ENCODE measurements at places on chromosomes 12 and 14. TPM values are rescaled to one million over a fixed set of nuclear protein-coding genes. Genes with fewer than 3 reads are reported as not detected.
A peak's percentile ranks its signal among the peaks of the same experiment; 100 is the strongest.

DNA sequence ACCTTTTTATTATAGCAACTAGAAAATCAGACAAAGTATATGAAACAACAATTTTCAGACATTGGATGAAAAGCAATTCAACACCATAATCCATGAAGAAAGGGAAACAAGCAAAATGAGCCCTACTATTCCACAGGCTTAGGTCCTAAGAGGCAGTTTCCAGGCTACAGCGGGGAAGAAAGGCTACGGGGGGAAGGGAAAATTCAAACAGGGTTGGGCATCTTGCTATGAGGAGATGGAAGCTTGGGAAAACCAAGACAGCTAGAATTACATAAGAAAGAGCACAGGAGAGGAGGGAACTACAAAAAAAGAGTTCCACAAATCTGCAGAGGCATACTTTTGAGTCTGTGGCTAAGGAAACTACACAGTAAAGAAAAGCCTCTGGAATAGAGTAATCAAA is 356.0 kb upstream of the CLEC14A start:
- no peak overlapping the region for H3K4me3 ChIP-seq
- no peak for DNase-seq

DDX23 gene
- 108 TPM for total RNA-seq

DNA sequence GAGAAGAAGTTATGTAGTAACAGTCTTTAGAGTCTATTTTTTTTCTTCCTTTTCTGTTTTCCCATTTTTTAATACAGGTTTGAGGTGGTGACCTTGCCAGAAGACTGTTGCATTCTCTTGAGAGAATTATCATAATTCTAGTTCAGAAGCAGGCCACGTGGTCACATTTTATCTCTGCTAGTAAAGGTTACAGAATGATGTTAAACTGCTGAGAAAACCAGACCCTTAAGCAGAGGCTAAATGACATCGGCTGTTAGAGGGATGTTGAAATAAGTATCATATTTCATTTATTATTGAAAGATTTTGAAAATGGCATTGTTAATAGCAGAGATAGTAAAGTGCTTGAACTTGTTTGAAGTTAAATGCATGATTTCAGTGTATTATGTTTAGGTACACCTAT is 49.2 kb downstream of the BRMS1L start:
- no peak overlapping the region for H3K27ac ChIP-seq
- no peaks in the 10 kb centered on the region for H3K36me3 ChIP-seq
- no peak for DNase-seq
- H3K4me1 ChIP-seq = peaks cover 29% of the 10 kb centered on the region
- H3K27me3 ChIP-seq = no peaks in the 10 kb centered on the region
- H3K4me3 ChIP-seq = no peak overlapping the region

- no peaks in the 10 kb centered on the region for H3K27me3 ChIP-seq
- DNase-seq = no peak
- peaks cover 11% of the 10 kb centered on the region for H3K4me1 ChIP-seq
- no peak overlapping the region for H3K27ac ChIP-seq
These were observed 74.5 kb downstream of the FERMT2 start for GRCh38 chr14:52876311-52876710.

DNA sequence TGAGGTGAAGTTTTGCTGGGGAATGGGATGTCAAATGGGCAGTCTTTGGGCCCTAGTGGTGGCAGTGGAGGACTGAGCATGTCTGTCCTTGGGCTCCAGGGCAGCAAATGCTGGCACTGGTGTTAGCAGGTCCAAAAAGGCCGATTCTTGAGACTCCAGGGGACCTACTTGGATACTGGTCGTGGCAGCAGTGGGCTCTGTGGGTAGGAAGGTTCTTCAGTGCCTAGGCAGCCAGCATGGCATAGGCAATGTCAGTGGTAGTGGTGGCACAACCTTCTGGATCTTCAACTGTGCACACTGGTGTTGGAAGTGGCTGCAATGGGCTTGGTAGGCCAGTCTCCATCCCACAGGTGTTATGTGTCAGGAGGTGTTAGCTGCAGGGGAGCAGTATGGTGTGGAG is 334.7 kb upstream of the KITLG start:
- H3K4me1 ChIP-seq = no peaks in the 10 kb centered on the region
- H3K27ac ChIP-seq = no peak overlapping the region
- H3K27me3 ChIP-seq = no peaks in the 10 kb centered on the region
- H3K4me3 ChIP-seq = no peak overlapping the region
- no peak for DNase-seq

TDRD9 gene
- not detected for total RNA-seq

GPR84 gene
- not detected for total RNA-seq

DNA sequence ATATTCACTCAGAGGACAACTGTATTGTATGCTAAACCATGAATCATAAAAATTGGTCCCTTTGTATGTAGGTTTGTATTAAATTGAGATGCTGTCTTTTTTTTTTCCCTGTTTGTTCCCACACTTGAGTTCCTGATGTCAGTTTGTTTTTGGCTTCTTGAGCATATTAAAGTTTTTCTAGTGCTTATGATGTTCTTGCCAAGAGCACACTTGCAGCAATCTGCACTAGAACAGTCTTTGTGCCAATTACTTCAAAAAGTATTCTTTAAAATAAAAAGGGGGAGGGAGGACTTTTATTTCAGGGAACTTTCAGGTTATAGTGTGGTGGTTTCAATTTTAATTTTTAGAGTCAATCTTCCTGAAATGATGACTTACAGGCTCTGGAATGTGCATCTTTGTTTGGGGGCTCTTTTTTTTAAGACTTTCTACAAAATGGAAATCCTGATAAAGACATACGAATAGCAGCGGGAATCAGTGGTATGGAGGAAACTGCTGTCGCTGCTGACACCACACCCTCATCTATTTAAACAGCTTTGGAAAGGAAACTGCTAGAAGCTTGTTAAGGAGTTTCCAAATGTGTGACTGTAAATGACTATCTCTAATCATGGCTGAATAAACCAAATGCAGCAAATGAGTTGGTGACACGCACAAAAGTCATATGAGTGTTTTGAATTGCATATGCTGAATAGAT is 188.6 kb downstream of the EGLN3 start:
- H3K36me3 ChIP-seq = no peaks in the 10 kb centered on the region
- H3K27me3 ChIP-seq = no peaks in the 10 kb centered on the region
- H3K27ac ChIP-seq = no peak overlapping the region
- no peak overlapping the region for H3K4me3 ChIP-seq
- no peaks in the 10 kb centered on the region for H3K4me1 ChIP-seq
- DNase-seq = no peak

SSTR1 gene
- 0.50 TPM for total RNA-seq

DNA sequence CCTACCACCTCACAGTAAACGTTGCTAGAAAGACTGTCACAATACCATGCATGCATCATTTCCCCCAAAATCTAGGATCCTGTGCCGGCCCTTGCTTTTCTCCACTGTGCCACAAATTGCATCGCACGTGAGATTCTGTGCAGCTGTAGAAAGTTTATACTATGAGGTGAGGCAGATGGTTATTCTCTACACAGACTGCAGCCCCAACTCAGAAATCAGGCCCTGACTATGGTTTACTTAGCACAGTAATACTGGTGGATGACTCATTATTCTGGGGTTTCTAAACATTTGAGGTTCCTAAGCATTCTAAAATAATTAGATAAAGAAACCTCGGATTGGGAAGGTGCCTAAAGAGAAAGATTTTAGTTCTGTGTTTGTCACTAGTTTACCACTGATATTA is 163.8 kb upstream of the CCDC198 start:
- H3K4me3 ChIP-seq = no peak overlapping the region
- 0 out of 2 replicates have a peak, but pooled peaks cover 4% of the 10 kb centered on the region for H3K27me3 ChIP-seq
- H3K27ac ChIP-seq = no peak overlapping the region
- no peak for DNase-seq

PROX2 gene
- not detected for total RNA-seq

GRCh38 chr12:124730455-124730932 is 133.2 kb downstream of the SCARB1 start:
- peaks cover 35% of the 10 kb centered on the region for H3K4me1 ChIP-seq
- H3K27ac ChIP-seq = peak overlapping the region; percentile 43
- DNase-seq = peak; percentile 73
- no peaks in the 10 kb centered on the region for H3K36me3 ChIP-seq

GRCh38 chr12:125734137-125734536 is 668.9 kb downstream of the AACS start:
- no peaks in the 10 kb centered on the region for H3K27me3 ChIP-seq
- H3K27ac ChIP-seq = no peak overlapping the region
- no peaks in the 10 kb centered on the region for H3K36me3 ChIP-seq
- DNase-seq = no peak

HOXC10 gene
- 1.4 TPM for total RNA-seq

DNA sequence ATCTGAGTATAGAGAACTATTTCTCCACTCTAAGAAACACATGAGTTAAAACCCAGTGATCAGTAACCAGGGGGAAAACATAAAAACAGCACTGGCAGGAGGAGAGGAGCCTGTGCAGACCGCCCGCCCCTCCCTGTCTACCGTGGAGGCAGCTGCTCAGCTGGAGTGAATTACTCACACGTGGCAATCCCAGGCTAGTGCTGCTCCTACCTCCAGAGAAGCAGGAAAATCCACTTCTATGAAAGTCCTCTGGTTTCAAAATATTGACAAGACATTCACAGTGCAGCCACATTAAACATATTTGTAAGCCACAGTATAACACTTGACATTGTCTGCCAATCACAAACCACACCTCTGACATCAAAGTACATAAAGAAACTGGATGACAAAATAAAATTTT is 16.7 kb downstream of the TMEM132D start:
- H3K27me3 ChIP-seq = no peaks in the 10 kb centered on the region
- H3K36me3 ChIP-seq = no peaks in the 10 kb centered on the region
- H3K4me1 ChIP-seq = no peaks in the 10 kb centered on the region

DNA sequence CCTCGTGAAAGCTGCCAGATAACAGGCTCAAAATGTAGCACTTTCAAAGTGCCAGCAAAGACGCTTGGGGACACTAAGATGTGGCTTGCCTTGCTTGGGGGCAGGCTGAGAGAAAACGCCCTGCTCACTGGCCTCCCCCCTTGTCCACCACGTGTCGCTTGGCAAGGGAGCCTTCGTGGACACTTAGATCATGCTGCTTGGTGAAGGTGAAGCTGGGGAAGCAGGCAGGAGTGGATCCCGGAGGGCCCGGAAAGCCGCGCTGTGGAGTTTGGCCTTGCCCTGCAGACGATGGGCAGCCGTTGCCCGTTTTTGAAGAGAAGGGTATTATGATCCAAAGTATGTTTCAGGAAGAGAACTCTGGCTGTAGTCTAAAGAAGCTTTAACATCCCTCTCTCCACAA is 53.4 kb upstream of the BDKRB2 start:
- no peak overlapping the region for H3K27ac ChIP-seq
- no peaks in the 10 kb centered on the region for H3K36me3 ChIP-seq
- DNase-seq = no peak

DNA sequence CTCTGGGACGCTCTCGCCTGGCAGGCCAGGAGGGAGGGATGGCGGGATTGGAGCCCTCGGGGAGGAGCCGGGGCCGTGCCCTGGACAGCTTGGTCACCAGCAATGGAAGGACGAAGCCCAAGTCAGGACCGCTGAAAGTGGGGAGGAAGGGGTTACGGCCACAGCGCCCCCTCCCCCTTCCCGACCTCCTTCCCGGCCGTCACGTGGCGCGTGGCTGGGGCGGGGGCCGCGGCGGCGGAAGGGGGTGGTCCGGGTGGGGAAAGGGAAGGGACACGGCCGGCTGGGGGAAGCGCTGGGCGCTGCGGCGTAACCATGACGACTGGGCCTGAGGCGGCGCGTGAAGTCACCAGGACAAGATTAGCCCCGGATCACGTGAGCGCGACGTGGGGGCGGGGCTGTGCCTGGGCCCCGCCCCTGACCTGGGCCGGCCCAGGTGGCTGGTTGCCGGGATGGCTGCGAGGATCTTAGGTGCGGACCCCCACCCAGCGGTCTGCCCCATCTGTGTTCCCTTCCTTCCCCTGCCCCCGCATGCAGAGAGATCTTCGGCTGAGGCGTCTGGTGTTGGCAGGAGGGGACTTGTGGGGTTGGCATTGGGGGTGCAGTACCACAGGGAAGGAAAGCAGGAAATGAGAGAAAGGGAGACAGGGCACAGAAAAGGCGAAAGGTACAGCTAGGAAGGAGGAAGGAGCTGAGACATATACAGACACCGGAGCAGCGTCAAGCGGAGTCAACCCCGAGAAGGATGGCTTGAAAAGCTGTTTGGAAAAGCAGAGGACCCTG is 6.2 kb downstream of the MAP3K12 start:
- no peaks in the 10 kb centered on the region for H3K36me3 ChIP-seq
- DNase-seq = peak; percentile 68
- peaks cover 25% of the 10 kb centered on the region for H3K4me1 ChIP-seq
- H3K27ac ChIP-seq = no peak overlapping the region
- peak overlapping the region; percentile 64 for H3K4me3 ChIP-seq
- no peaks in the 10 kb centered on the region for H3K27me3 ChIP-seq

CELA1 gene
- 0.58 TPM for total RNA-seq

DNA sequence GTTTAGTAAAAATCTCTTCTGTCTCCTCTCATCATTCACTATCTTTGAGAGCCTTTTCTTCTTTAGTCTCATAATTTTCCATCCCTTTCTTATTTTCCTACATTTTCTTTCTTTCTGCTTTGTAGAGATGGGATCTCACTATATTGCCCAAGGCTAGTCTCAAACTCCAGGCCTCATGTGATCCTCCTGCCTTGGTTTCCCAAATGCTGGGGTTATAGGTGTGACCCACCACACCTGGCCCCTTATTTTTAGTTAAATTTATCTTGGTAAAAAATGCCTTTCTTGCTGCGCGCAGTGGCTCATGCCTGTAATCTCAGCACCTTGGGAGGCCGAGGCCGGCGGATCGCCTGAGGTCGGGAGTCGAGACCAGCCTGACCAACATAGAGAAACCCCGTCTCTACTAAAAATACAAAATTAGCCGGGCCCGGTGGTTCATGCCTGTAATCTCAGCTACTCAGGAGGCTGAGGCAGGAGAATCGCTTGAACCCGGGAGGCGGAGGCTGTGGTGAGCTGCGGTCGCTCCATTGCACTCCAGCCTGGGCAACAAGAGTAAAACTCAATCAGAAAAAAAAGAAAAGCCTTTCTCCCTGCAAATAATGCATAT is 996 bp downstream of the SLC2A3 start:
- DNase-seq = no peak
- peak overlapping the region; percentile 19 for H3K27ac ChIP-seq
- H3K36me3 ChIP-seq = peaks cover 9% of the 10 kb centered on the region

DNA sequence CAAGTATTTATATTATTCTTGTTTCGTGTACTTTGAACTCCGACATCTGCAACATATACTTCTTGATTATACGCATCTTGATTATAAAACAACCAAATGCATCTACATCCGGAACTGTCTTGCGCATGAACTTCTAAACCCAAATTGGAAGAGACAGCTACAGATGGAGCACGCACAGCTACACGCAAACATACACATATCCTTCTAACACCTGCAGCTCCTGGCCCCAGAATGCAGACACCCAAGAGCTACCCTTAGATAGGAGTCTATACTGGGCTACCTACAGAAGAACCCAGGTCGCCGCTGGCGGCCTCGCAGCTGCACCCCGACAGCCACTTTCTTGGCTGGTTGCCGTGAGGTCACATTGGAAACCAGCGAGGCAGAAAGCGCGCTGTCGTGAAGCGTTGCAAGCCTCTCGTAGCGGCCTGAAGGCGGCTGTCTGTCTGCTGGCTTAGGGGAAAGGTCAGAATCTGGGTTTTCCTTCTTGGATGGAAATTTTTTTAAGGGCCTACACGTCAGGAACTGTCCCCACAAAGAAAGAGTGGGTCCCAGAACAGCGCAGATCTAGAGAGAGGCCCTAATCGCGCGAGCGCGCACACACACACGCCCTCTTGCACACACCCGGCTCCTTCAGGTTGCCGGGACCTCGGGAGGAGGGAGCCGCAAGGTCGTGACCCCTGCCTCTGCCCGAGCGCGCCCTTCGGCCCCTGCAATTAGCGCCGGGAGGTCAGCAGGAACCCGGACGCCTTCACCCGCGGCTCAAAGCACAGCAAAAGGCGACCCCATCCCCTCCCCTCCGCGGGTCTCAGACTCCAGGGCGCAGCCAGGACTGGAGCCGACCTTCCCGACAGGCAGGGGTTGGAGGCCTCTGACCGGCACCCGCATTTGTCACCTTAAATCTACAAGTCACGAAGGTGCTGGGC is 17.0 kb downstream of the TBX3 start:
- H3K4me3 ChIP-seq = no peak overlapping the region
- no peaks in the 10 kb centered on the region for H3K4me1 ChIP-seq
- H3K27ac ChIP-seq = no peak overlapping the region
- peaks cover 11% of the 10 kb centered on the region for H3K27me3 ChIP-seq
